ENCODE measurements at places on chromosomes 11 and 22.

GRCh38 chr11:104073950-104074705 lies 37.7 kb downstream of the DDI1 start:
- DNase-seq, result peak; percentile 74

DNA sequence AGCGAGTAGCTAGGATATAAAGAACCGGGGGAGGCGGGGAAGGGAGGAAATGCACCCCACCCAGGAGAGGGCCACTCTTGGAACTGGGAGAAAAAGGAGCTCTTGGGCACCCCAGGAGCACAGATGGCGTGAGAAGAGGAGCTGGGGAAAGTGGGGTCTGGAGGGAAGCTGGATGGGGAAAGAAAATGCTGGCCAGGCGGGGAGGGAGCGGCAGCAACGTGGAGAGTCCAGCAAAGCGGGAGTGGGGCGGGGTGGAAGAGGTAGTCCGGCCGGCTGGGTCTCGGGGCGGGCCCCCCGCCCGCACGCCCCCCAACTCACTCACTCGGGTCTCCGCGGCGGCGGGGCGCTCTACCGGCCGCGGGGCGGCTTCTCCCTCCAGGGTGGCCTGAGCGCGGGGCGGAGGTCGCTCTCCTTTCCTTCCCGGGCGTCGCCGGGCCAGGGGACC lies 522 bp downstream of the TOB2 start:
- no peak for DNase-seq

- DNase-seq, result no peak
Observed at GRCh38 chr11:26909991-26910591, 83.8 kb upstream of the FIBIN start.

- DNase-seq, result no peak
Observed at GRCh38 chr22:24540470-24540869, 14.5 kb downstream of the GUCD1 start.

GRCh38 chr11:93072229-93072914 lies 102.9 kb downstream of the MTNR1B start:
- no peak for DNase-seq

GRCh38 chr11:115471367-115471766 lies 32.8 kb downstream of the CADM1 start:
- no peak for DNase-seq
